ENCODE measurements at places on chromosomes 3 and 15.

DNA sequence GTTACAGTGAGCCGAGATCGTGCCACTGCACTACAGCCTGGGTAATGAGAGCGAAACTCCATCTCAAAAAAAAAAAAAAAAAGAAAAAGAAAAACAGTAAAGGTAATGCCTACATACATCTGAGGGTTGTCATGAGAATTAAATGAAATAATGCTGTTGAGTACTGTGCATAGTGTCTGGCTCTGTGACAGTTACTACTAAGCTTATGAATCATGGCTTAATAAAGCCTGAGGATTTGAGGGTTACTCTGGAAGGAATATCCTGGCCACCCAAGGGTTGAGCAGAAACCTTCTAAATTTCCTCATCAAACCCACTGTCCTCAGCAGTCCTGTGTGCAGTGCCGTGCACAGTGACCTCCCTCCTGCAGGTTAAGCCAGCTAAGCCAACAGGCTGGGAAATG, 26.8 kb upstream of the ELP6 start:
- DNase-seq = no peak

GRCh38 chr3:52286777-52287110, 884 bp upstream of the GLYCTK start:
- DNase-seq = no peak

DNA sequence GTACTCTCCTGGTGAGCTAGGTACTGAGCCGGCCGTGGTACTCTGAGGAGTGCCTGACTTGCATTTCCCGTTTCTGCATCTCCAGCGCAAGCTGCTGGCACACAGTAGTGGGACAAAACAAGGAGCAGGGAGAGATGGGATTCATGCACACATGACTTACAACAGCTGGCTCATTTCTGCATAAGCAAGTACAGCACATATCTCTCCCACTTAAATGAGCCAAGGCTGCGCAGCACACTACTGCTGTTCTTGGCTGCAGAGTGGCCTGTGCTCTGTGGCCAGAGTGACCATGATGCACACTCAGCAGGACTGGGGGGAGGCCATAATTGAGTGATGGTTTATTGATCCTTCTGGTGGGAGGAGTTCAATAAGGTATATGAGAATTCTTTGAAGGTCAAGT, 59.2 kb upstream of the ABHD17C start:
- no peak for DNase-seq

DNA sequence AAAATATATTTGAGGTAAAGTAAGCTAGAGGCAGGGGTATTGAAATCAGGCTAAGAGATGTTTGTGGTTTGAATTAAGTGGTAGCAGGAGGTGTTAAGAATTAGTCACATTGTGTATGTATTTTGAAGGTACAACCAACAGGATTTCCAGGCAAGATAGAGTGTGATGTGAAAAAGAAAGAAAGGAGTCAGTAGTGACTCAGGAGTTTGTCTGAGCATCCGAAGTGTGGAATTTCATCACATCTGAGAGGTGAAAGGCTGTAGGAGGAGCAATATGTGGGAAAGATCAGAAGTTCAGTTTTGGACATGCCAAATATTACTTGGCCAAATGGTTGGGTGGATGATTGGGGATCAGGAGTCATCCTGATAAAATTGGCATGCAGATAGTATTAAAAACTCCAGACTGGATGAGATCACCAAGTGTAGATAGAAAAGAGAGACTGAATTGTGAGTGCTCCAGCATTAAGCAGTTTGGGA, 32.1 kb upstream of the EBLN2 start:
- no peak for DNase-seq

- no peak for DNase-seq
These were observed 206.8 kb upstream of the TGFBR2 start for GRCh38 chr3:30399394-30400181.

GRCh38 chr3:186515125-186515524, 29.1 kb downstream of the CRYGS start:
- peak; percentile 12 for DNase-seq

DNA sequence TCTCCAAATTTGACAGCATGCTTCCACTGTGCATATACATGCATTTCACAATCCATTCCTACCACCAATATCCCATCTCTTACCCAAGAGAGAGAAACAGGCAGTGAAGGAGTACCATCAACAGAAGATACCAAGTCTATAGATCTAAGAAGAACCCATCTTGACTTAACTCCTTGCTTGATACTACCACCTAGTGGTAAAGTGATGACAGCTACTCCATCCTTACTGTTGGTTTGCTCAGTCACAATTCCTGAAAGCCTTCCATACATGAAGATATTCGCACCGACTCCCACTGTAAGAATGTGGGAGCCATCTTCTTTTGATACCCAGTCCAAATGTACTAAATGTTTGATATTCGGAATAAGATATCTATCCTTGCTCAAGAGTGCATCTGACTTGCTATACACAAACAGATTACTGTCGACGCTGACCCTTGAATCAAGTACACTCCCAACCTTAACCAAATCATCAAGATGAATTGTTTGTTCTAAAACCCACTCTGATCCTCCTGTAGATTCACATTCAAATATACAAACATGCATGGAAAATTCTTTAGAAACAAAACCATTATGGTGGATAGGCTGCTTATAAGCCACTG, 123.1 kb downstream of the DMXL2 start:
- DNase-seq = no peak

GRCh38 chr3:46455231-46456115, 9.2 kb downstream of the LTF start:
- no peak for DNase-seq

DNA sequence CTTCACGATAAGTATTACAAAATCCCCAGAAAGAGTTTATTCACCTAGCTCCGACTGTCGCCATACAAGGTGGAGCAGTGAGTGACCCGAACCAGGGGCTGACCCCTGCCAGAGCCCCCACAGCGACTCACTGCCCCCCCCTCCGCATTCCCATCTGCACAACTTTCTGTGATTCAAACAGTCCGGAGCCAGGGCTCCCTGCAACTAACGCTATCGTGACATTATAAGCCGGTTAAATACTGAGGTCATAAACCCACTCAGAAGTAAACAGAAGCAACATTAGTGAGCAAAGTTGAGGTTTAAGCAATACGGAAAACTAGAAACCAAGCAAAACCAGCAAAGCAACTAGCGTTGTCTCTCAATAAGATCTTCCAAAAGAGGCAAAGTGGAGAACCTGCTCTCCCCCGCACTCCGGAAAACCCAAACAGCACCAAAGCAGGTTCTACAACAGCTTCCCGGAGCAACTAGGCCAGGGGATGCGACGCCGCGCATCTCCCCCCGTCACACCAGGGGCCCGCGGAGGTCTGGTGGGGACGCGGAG, 642 bp downstream of the SCAP start:
- no peak for DNase-seq

- no peak for DNase-seq
These were observed 209.5 kb upstream of the SUCLG2 start for GRCh38 chr3:67863869-67864268.

GRCh38 chr3:140756240-140757016, 78.6 kb downstream of the TRIM42 start:
- no peak for DNase-seq

Data from effector memory CD4-positive, alpha-beta T cell (primary cell).